Activated naive CD4-positive, alpha-beta T cell treated with anti-CD3 and anti-CD28 coated beads, Interleukin-2, amount 50 U/mL, for 72 hours (primary cell): ENCODE measurements at places on chromosomes 3 and 15.

GRCh38 chr3:185112186-185112585, 40.7 kb downstream of the C3orf70 start:
- DNase-seq = no peak

- no peak for DNase-seq
Measured at GRCh38 chr3:151075869-151076562, 9.4 kb upstream of the MED12L start.

GRCh38 chr3:126542340-126543241, 16.1 kb downstream of the C3orf22 start:
- DNase-seq = no peak

DNA sequence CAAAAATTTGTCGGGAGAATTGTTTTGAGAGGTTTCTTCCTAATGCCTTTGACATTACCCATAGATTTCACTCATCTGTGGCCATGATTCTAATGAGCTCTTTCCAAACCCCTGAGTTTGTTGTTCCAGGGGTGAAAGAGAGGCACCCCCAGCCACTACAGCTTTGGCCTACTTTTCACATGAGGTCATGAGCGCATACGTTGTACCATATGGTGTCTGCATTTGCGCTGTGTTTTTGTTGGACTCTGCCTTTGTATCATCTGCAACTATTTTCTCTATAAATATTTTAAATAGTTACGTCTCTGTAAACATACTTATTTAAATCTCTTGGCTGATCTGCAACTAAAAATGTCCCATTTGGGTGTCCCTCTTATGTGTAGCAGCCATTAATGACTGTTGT, 107.9 kb downstream of the LRTM1 start:
- no peak for DNase-seq

GRCh38 chr3:13053893-13054292, 19.3 kb downstream of the IQSEC1 start:
- DNase-seq = no peak

GRCh38 chr3:126982126-126982470, 817 bp upstream of the PLXNA1 start:
- peak; percentile 80 for DNase-seq

- DNase-seq = no peak
Measured at GRCh38 chr3:78972617-78973301, 795.0 kb downstream of the ROBO1 start.
